ENCODE measurements at places on chromosomes 11 and 22.

GRCh38 chr11:82686211-82686610 lies 47.5 kb downstream of the FAM181B start:
- DNase-seq = no peak

GRCh38 chr11:32029721-32030120 lies 61.2 kb upstream of the RCN1 start:
- no peak for DNase-seq

DNA sequence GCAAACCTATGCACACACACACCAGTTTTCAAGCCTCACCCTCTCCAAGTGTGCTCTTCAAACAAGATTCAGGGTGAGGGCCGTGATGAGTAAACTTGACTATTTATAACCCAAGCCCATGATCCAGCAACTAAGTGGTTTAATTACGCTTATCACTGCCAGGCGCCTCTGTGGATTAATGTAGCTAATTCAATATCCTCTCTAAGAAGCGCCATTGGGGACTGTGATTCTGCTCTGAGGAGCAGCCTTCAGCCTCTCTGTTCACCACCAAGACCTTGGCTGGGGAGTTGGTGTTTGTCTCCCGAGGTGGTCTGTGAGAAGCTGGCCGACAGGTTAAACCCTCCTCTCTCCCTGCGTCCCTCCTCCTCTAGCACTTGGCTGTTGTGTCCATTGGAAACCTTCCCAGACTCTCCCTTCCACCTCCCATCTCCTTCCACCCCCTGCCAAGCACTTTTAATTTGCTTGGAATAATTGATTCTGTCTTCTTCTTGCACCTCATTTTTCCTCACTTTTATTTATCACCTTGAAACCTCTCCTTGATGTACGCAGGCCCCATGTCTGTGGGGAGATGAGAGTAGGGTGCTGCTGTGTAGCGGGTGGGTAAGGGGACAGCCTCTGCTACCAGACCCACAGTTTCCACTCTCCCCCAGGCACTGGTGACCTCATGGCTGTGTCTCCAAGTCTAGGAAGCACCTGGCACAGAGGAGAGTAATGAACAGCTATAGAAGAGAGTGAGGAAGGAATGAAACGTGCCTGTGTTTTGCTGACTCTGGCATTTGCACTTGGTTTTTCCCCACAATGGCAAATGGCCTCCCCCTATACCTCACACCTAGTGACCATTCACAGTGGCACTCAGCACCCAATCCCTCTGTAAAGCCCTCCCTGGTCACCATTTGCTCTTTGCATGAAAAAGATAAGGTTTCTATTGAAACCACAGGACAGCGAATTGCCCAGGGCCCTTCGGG lies 236.6 kb downstream of the GRIK4 start:
- DNase-seq = no peak

GRCh38 chr11:69131644-69132300 lies 24.0 kb upstream of the SMIM38 start:
- no peak for DNase-seq

- DNase-seq = no peak
Measured at GRCh38 chr11:124738713-124739478, 846 bp upstream of the NRGN start.

DNA sequence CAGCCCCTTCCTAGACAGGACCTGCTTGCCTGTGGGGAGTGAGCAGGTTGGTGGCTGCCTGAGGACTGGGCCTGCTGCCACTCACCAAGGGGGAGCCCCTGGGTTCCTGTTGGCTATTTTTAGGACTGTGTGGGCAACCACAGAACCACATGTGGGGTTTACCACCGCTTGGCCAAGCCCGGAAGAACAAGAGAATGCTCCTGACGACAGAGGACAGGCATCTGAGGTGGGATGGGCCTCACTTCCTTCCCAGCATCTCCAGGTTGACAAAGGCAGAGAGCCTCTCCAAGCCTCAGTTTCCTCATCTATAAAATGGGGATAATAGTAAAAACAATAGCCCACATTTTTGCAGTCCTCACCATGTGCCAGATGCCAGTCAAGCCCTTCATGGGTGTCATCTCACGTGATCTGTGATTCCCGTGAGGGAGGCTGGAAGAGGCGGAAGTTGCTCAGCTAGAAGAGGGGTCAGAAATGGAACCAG lies 43.6 kb downstream of the LRRC32 start:
- no peak for DNase-seq

DNA sequence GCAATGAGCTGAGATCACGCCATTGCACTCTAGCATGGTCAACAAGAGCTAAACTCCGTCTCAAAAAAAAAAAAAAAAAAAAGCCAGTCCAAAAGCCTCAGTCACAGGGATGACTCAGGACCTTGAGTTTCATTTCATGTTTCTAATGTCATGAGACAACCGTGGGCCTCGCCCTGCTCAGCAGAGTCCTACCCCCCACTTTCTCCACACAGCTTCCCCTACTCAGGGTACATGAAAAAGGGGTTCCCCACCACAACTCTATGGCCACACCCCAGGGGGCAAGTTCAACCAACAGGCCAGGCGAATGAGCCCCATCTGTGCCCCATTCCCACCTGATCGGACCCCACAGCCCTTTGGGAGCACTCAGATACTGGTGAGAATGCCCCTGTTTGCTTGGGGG lies 24.3 kb upstream of the ADA2 start:
- no peak for DNase-seq

GRCh38 chr11:129317571-129317970 lies 58.1 kb upstream of the BARX2 start:
- no peak for DNase-seq

DNA sequence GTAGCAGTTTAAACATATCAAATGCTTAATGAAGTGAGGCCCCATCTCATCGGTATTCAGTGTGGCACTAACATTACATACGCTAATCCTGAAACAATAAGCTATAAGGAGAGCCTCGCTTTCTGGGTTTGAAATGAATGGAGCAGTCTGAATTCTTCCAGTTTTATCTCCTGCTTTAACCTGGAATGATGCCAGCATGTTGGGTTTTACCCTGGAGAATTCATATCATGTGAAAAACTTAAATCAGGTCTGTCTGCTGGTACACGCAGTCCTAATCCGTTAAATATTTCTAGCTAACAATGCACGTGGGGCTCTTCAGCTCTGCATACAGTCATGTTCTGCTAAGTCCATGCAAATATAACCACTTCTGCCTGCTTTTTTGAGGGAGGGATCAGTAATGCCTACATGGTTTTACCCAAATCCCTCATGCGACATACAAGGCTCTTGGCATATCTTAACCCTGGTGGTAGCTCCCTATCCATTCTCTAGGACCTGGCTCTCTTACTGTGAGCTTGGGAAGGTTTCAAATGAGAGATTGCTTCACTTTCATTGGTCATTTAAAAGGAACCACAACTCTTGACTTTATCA lies 92.7 kb downstream of the COMMD9 start:
- DNase-seq = no peak

GRCh38 chr22:45731798-45732495 lies 60.3 kb downstream of the ATXN10 start:
- no peak for DNase-seq

DNA sequence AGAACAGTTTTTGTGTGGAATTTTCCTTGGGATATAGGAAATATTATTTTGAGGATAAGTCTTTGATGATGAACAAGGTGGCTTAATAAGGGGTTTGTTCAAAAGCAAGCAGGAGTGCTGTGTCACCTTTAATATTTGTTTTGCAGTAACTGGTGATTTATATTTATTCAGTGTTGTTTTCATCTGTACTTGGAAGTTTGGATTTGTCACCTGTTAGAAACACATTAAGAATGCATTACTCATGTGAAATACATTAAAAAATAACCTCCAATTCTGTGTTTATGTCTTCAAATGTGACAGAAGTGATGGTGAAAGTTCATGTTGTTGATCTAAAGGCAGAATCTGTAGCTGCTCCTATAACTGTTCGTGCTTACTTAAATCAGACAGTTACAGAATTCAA lies 70.5 kb downstream of the DKK3 start:
- DNase-seq = no peak

GRCh38 chr11:69554849-69555248 lies 73.4 kb downstream of the LINC01488 start:
- DNase-seq = no peak

DNA sequence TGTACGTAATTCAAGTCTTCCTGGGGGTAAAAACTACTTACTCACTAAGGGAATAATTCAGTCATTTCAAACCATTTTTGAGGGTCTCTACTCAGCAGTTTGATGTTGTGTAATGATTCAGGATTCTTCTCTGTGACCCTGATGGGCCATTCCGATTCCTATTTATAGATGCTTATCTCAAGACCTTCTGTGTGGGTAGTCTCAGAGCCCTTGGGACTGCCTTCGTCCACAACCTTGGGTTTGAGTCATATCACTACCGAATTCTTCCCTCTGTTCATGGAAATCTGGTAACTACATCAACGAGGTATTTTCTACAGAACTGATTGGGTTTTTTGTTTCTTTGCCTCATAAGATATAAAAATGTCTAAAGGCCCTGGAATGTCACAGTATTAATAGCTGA lies 14.3 kb upstream of the CBX6 start:
- no peak for DNase-seq

DNA sequence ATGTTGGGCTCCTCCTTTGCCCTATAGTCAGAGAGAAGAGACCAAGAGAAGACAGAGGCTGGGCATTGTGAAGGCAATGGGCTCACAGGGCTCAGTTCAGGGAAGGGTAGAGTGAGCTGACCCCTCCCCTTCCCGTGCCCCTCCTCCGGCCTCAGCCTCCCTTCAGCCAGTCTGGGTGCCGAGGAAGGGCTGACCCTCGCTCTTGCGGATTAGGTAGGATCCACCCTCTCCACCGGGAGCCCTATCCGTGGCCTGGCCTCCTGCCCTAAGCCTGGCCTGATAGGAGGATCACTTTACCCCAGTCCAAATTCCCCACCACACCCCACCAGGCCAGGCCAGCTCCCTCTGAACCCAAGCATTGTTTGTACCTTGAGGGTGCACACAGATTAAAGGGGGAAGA lies 1.8 kb upstream of the PPP1R14B start:
- DNase-seq = no peak

DNA sequence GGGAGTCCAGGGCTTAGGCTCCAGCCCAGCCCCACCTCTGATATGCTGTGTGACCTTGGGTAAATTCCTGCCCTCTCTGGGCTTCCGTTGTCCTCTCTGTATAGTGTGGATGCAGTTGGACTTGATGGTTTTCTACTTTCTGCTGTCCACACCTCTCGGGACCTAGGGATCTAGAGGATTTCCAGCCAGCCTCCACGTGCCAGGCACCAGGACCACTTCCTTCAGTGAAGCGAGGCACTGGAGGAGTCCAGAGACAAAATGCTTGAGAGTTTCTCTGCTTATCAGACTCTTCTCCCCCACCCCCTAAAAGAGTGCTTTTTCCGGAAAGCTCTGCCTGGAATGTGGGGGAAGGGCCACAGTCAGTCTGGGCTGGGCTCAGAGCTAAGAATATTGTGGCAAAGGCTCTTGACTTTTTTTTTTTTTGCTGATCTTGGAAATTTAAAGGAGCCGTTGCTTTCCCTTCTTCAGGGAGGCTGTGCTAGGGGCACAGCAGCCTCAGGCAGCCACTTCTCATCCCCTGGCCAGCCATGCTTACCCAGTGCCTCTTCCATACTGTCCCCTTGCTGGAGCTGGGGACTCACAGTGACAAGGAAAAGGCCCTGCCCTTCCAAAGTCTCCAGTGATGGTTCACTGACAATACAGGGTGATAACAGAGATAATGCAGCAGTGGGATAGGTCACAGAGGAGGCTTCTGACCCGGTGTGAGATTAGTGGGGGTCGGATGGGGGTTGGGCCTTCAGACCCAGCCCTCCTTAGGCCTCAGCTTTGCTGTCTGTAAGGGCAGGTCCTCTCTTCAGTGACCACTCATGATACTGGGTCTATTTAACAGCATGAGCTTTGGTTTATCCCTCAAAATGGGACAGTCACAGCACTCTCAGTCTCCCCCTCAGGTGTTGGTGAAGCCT lies 2.9 kb upstream of the SERPINH1 start:
- DNase-seq = no peak

DNA sequence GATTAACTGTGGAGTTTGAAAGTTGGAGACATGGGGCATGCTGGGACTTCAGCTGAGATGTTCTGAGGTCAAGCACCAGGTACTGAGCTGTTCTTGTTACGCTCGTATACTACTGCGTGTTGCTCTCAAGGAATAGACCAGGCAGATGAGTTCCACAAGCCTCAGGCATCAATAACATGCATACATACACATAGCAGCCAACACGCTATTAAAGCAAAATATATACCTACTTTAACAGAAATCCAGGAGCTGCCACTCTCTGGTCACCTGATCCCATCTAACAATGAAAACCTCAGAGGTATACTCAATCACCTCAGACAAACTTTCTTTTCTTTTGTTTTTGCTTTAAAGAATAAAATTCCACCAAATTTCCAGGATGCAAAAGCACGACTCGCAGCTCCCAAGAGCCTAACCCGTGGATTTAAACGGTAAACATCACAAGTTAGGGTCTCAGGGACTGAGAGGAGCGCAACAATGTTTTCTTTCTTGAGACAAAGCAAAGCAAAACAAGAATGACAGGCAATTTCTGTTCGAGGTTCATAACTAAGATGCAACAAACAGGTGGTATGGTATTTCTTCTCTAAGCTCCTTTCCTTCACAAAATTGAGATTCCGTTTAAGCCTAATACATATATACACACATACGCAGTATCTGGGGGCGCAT lies 16.5 kb downstream of the BLID start:
- DNase-seq = no peak

DNA sequence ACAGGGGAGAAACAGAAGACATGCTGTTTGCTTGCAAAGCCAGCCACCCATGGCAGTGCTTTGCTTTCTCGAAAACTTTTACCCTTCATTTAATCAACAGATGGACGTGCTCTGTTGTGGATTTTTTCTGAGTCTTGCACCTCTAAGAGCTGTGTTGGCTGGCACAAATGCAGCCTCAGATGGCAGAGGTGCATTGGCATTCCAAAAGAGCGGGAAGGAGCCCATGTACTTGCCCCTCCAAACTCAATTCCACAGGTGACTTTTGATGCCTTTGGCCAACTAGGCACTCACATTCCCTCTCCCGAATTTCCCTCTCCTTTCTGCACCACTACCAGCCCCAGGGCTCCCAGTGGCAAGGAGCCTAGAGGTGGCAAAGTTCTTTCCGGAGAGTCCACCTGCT lies 1.2 kb downstream of the KIRREL3 start:
- no peak for DNase-seq

GRCh38 chr22:50244420-50245213 lies at the start of gene TUBGCP6:
Gene TUBGCP6 (minus strand): TSS chr22:50245023. CDS start chr22:50244459, 564 bp downstream.
- peak; percentile 88 for DNase-seq

DNA sequence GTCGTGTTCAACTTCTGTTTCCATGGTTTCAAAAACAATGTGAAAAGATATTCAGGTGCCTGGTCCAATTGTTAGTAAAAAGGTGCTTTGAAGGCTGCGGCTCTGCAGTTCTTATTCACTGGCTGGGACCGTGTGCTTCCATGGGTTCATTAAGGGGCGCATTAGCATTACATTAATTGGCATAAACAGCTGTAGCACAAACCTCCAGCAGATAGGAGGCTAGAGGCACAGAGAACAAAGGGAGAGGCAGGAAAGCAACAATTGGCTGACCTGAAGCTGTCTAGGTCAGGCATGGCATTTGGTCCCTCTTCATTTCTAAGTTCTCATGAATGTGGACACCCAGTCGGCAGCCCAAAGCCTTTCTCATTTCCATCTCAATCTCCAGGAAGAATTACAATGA lies 16.6 kb downstream of the PAK1 start:
- no peak for DNase-seq

All from naive thymus-derived CD4-positive, alpha-beta T cell (primary cell).